ENCODE measurements at places on chromosomes 11 and 22.

- DNase-seq = no peak
These were observed 17.8 kb downstream of the ADA2 start for GRCh38 chr22:17201285-17201945.

- DNase-seq = no peak
These were observed 31.3 kb downstream of the WNT7B start for GRCh38 chr22:45945621-45946106.

DNA sequence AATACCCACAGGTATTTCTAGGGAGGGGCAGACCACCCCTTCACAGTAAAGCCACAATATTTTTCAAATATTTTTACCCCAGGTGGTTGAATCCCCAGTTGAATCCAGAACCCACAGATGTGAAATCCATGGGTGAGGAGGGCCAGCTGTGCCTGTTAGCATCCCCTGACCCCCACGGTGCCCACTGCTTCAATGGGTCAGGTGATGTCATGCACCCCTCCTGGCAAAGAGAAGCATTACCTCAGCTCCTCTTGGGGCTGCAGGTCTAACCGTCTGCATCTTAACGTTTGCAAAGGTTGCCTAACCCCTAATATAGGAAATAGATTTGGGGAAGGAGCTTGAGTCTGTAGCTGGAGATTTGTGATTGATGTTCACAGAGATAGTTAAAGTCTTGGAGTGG is 24.7 kb upstream of the IL17RA start:
- no peak for DNase-seq

DNA sequence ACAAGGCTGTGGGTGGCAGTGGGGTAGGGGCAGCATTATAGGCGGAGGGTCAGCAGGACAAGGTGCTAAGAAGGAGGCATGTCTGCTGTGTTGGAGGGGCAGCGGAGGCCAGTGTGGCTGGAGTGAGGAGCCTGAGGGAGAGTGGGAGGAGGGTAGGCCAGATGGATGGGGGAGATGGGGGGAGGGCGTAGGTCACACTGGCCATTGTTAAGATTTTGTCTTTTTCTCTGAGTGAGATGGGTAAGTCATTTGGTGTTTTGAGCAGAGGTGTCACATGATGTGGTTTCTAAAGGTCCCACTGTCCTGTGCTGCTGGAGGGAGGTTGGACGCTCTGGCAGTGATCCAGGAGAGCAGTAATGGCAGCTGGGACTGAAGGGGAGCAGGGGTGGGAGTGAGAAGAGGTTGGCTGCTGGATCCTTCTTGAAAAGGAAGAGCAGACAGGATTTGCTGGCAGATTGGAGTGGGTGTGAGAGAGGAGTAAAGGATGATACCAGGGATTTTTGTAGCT is 9.8 kb downstream of the PPP6R3 start:
- no peak for DNase-seq

DNA sequence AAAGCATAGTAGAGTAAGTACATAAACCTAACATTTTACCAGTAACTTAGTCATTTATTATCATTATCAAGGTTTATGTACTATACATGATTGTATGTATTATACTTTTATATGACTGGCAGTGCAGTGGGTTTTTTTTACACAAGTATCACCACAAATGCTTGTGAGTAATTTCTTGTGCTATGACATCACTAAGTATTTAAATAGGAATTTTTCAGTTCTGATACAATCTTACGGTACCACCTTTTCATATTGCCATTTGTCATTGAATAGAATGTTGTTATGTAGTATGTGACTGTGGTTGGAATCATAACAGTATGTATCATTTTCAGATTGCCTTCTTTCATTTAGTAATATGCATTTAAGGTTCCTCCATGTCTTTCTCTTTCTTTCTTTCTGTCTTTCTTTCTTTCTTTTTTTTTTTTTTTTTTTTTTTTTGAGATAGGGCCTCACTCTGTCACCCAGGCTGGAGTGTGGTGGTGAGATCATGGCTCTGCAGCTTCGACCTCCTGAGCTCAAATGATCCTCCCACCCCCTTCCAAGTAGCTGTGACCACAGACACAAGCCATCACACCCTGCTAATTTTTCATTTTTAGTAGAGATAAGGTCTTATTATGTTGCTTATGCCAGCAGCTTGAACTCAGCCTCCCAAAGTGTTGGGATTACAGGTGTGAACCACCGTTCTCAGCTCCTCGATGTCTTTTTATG is 18.6 kb downstream of the ATM start:
- DNase-seq = no peak

- no peak for DNase-seq
These were observed 28.8 kb downstream of the KLHL22 start for GRCh38 chr22:20466659-20467379.

DNA sequence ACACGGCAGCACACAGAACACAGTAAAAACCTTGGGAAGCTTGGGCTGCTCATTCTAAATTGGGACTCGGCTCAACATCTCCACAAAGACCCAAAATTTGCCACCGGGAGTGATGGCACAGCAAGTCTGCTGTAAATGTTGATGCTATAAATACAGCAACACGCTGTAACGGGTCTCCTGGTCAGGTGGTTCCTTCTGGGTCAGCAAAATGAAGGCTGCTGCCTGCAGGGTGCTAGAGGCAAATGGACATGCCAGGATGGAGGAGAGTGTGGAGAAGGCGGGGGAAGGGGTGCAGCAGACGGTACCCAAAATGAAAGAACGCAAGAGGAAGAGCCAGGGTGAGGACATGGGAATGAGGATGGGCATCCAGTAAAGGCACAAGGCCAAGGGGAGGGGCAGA is 30.4 kb downstream of the MAFF start:
- no peak for DNase-seq

DNA sequence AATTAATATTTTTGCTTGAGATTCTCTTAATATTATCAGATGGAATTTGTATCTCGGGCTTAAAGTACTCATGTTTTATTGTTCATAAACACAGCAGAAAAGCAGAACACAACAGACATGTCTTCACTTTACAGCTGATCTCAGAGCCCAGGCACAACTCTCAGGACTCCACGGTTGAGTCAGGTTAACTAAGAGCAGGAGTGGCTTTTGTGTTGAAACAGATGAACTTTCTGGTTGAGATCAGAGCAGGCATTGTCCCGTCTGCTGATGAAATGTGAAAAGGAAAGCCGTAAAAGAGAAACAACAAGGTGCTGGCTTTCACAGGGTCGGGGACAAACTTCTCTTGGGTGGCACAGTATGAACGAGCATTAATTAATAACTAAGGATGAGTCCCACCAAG is 49.0 kb downstream of the JHY start:
- DNase-seq = no peak

GRCh38 chr11:77771135-77771534 is 49.4 kb downstream of the RSF1 start:
- DNase-seq = no peak

DNA sequence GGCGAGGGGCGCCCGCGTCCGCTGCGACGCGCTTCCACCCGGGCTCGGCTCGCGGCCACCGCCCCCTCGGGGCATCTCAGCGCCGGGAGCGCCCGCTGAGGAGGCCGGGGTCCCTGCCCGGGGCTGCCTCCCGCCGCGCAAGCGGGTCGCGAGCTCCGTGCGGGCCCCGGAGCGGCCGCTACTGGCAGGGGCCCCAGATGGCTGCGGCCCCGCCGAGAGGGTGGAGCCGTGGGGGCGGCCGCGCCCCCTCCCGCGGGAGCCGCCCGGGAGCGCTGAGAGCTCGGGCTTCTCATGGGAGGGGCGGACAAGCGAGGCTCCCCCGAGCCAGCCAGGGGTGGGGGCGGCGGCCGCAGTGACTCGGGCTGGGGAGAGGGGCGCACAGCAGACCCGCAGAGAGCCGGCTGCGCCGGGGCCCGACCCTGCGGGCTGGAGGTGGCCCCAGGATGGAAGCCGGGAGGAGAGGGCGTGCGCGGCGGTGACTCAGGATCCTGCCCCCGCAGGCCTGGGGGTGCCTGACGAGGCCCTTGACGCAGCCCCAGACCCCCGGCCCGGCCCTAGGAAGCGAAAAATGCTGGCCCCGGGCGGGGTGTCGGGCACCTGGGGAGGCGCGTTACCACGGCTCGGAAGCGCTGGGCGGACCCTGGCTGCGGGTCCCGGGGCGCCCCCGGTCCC is 603 bp upstream of the ZFTA start:
- DNase-seq = no peak

DNA sequence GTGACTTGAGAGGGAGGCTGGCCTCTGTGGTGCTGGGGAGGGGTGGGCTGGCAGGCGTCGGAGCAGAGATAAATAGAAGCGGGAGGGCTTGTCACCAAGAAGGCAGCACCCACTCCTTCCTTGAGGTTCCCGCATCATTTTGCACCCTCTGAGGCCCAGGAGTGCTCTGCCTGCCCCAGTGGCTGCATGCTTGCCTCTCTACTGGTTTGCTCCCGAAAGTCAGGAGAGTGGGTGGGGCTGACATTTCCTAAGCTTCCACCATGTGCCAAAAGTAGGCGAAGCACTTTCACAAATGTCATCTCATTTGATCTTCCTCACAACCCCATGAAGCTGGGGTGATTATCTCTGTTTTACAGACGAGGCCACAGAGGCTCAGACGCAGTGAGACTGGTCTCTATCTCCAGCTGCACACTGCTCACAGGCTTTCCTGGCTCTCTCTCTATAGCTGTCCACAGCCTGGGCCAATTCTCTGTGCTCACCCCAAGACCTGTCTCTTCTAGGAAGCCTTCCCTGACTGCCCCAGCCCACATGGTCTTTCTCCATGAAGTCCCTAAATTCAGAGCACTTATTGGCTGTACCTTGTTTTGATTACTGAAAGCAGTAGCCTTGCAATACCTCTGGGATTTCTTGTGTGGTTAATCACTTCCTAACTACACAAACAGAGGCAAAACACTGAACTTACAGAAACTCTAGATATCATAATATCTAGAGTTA is 2.6 kb upstream of the UCP3 start:
- no peak for DNase-seq

DNA sequence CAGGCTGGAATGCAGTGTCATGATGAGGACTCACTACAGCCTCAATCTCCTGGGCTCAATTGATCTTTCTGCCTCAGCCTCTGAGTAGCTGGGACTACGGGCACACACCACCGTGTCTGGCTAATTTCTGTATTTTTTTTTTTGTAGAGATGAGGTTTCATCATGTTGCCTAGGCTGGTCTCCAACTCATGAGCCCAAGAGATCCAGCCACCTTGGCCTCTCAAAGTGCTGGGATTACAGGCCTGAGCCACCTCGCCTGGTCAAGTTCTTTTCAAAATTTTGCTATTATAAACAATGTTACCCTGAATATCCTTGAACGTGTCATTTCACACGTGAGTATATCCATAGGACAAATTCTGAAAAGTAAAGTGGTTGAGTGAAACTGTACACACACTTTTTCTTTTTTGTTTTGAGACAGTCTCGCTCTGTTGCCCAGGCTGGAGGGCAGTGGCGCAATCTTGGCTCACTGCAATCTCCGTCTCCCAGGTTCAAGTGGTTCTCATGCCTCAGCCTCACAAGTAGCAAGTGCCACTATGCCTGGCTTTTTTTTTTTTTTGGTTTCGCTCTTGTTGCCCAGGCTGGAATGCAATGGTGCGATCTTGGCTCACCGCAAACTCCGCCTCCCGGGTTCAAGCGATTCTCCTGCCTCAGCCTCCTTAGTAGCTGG is 21.6 kb upstream of the EP300 start:
- DNase-seq = no peak

GRCh38 chr11:117187007-117187406 is 8.5 kb downstream of the SIDT2 start:
- DNase-seq = no peak

GRCh38 chr11:114279792-114280546 is 16.2 kb upstream of the NNMT start:
- no peak for DNase-seq

GRCh38 chr11:128964463-128964930 is 21.8 kb upstream of the TP53AIP1 start:
- DNase-seq = peak; percentile 16

DNA sequence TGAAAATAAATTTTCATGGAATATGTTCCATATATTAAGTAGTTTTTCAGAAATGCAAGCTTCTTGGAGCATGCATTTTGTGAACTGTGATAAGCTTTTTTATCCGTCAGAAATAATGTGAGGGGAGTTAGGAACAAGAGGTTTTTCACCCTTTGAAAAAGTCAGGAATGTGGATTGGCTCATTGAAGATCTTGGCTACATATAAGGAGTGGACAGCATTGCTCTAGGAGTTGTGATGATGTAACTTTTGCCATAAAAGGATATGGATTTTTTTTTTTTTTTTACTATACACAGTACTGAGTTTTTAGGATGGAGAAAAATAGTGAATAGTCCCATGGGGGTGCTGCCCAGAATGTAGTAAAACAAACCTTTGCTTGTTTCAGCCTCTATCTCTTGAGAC is 180.2 kb downstream of the NAV2 start:
- no peak for DNase-seq

GRCh38 chr11:59262177-59262818 is 49.6 kb upstream of the MPEG1 start:
- no peak for DNase-seq

DNA sequence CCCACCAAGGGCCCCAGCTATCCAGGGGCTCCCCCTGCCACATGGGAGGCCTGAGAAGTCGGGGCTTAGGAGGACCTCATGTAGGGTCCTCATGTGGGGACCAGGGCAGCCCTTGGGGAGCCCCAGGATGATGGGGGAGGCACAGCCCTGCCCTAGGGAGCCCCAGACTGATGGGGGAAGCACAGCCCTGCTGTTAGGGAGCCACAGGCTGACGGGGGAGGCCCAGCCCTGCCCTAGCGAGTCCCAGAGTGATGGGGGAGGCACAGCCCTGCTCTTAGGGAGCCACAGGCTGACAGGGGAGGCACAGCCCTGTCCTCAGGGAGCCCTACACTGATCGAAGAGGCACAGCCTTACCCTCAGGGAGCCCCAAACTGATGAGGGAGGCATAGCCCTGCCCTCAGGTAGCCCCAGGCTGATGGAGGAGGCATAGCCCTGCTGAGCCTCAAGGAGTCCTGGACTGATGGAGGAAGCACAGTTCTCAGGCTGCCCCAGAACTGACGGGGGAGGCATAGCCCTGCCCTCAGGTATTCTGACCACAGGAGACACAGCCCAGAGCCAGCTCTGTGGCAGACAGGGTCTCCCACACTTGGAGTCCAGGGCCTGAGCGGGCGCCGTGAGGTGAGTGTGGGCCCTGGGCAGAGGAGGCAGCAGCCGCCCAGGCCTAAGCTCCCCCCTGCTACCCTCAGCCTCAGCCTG is 10.8 kb downstream of the PRR33 start:
- DNase-seq = no peak

DNA sequence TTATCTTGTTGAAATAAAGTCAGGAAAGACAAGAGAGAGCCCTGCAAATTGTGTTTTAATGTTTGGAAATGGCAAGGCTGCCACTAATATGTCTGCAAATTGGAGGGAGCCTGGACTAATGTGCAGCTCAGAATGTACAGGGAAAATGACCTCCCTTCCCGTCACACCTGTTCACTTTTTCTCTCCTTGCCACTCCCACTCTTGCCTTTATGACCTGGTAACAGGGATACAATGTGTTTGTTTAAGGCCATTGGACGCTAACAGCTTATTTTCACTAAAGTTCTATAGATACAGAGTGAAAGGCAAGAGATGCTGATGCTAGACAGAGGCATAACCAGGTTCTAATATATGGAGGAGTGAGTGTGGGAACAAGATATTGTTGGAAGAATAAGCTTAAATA is 203.9 kb downstream of the RAB38 start:
- no peak for DNase-seq

- DNase-seq = no peak
These were observed 10.3 kb downstream of the MRPL21 start for GRCh38 chr11:68893282-68893681.

Data from NCI-H446 (cell line).